ENCODE measurements at places on chromosomes 6 and 20.

- no peak for DNase-seq
Measured at GRCh38 chr6:170032706-170033309, 258.1 kb downstream of the DLL1 start.

DNA sequence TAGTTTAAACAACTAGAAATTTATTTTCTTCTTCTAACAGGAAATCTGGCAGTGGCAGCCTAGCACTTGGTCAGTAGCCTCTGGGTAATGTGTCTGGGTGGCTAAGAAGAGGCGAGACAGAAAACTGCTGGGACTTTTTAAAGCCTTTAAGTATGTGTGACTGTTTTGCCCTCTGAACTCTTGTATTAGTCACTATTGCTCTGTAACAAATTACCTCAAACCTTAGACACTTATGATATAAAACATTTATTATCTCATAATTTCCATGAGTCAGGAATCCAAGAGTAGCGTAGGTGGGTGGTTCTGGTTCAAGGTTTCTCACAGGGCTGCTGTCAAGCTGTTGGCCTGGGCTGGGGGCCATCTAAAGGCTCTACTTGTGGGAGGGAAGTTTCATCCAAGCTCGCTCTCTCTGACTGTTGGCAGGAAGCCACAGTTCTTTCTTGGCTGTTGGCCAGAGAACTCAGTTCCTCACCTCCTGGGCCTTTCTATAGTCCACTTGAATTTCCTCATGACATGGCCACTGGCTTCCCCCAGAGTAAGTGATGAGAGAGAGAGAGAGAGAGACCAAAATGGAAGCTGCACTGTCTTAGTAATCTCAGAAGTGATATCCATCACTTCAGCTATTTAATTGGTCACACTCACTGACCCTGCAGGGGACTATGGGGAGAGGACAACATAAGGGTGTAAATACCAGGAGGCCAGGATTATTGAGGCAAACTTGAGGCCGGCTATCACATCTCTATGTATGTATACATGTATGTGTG lies 17.4 kb upstream of the TBC1D22B start:
- DNase-seq, result peak; percentile 60

DNA sequence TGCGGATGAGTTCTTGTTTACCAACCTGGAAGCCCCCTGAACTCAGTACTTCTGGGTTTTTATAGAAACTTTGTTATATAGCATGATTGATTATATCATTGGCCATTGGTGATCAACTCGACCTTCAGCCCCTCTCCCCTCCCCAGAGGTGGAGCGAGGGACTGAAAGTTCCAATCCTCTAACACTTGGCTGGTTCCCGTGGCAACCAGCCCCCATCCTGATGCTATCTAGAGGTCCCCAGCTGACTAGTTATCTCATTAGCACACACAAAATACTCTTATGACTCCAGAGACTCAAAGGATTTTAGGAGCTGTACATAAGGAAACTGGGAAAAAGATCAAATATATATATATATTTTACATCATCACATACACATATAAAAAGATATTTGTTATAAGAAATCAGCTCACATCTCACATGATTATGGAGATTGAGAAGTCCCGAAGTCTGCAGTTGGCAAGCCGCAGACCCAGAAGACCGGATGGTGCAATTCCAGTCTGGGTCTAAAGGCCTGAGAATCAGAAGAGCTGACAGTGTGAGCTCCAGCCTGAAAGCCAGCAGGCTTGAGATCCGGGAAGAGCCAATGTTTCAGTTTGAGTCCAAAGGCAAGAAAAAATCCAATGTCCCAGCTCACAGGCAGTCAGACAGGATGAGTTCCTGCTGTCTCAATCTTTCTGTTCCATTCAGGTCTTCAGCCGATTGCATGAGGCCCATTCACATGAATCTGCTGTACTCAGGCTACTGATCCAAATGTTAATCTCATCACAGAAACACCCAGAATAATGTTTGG lies 179.3 kb upstream of the DTNBP1 start:
- no peak for DNase-seq

DNA sequence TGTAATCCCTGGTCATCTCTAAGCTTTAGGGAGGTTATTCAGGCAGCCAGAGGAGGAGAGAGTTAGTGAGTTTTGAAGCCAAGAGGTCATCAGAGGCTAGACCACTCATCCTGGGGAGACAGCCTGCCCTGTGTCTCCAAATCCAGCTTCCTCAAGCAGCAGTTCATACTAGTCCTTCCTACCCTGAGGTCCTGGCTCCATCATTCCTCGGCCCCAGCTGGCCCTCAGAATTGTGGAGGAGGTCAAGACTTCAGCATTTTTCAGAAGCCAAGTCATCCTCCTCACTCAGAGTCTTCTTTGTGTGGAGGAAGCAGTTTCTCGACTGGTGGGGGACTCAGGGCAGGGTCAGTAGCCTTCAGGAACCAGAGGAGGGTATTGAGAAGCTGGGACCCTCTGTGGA lies 12.4 kb upstream of the KIAA1755 start:
- no peak for DNase-seq

GRCh38 chr6:130996635-130997034 lies 66.4 kb downstream of the EPB41L2 start:
- DNase-seq, result no peak

DNA sequence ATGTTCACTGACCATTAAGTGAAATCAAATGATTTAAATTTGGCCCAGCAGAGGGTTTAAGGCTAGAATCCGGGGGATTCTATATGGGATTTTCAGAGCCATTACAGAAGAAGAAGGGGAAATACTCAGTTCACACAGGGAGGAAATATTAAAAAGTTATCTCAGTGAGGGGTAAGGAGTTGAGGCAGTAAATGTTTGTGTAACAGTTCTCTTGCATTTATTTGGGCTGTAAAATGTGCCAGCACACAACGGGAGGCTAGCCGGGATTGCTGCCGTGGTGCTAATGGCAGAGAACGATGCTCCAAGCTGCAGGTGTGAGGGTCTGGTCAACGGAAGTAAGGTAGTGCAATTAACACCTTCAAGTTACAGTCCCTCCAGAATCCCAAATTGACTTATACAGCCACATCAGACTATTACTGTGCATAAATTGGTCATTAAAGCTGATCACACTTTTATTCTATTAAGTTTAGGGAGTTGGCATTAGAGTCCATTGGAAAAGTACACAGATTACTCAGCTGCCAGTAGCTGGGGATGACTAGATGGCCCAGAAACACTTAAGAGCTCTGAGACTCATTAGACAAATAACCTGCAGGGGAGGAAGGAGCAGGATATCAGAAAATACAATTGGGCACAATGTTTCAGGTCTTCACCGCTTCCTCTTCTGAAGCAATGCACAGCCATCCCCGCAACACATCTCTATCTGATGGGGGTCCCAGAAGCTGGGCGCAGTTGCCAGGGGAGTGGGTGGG lies 31.3 kb downstream of the PPP1R3G start:
- DNase-seq, result no peak

DNA sequence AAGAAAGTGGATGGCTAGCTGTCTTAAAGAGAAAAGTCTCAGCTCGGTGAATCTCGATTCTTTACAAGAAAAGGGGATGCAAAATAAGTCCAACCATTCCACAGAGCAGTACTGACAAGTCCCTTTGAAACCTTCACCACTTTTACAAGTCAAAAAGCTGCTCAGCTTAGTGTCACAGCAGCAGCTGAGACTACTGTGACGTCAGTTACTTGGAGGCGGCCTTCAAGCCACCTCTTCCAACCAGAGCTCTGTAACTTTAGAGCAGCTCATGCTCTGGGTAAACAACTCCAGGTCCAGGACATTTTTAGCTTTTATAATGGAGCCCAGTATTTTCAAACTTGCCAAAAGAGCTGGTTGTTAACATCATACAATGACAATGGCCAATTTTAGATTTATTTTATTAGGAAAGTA lies at the start of gene KIAA0408:
TSS of gene KIAA0408 (minus strand) at position 159 of the 411 bp plus-strand sequence. CDS start 5,408 bp downstream, outside the sequence.
- DNase-seq, result no peak

DNA sequence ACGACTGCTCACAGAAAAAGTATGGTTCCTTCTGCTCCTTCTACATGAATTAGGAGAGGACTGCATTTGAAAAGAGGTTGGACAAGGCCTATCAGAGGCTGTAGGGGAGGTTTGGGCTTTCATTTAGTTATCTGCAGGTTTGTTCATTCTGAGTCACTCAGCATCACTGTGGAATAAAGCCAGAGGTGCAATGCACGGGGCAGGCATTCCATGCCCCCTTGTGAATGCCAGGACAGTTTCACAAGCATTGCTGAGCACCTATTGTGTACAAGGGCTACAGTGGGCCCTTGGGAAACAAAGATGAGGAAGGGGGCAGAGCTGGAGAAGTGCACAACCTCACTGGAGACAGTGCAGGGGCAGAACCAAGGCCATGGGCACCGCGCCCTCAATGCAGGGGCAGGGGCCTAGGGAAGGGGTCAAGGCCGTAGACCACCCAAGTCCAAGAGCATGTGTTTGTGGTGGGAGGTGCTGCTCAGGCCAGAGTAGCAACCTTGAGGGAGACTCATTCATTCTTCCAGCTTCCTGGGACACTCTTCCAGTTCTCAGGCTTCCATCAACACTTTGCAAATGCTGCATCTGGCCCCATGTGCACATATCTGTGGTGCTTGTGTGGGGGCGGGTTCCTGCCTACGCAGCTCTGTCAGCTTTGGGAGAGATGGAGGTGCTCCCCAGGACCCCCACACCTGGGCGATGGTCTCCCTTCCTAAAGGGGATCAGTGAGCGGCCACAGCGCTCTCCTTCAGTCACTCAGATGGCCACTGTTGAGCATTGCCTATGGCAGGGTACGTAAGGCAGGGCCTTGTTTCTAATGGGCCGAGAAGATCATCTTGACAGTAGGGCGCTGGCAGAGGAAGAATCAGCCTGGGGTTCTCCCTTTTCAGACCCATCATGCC lies 204.5 kb downstream of the SYNDIG1 start:
- no peak for DNase-seq

GRCh38 chr6:11012295-11012754 lies 31.8 kb downstream of the ELOVL2 start:
- no peak for DNase-seq

GRCh38 chr6:118649918-118650581 lies 1.3 kb downstream of the CEP85L start:
- DNase-seq, result no peak

- DNase-seq, result no peak
Measured at GRCh38 chr6:69994251-69994650, 127.9 kb downstream of the COL19A1 start.

DNA sequence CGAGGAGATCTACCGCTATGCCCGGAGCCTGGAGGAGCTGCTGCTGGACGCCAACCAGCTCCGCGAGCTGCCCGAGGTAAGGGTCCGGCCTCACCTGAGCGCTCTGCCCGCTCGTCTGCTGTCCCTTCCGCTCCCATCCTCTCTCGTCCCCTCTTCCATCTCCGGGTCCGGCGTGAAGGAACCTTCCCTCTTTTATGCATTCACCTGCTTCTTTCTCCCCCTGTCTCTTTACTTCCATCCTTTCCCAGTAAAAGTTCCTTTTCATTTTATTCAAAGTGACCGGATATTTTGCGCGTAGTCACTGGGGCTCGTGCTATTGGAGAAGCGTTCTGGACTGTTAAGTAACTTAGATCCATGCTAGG lies 516 bp downstream of the LRRC1 start:
- DNase-seq, result peak; percentile 22

DNA sequence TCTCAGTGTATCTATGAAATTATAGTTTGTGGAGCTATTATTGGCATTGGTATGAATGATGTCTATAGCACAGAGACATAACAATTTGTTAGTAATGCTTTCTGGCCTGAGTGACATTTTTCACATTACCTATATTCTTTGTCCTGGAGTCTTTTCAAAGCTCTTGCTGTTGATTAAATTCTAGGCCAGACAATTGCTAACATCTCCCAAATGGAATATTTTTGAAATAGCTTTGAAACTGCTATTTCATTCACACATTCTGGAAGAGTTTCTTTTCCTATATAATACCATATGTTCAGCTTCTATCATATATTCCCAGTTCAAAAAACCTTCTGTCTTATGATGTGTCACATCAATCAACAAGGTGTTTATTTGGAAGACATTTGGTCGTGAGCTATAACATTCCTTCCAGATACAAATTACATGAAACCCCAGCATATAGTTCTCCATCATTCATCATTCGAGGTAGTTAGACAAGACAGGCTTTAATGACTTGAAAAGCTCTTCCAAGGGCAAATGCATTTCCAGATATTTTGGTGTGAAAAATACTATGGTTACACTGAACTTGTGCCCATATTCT lies 452.8 kb downstream of the KHDRBS2 start:
- no peak for DNase-seq

DNA sequence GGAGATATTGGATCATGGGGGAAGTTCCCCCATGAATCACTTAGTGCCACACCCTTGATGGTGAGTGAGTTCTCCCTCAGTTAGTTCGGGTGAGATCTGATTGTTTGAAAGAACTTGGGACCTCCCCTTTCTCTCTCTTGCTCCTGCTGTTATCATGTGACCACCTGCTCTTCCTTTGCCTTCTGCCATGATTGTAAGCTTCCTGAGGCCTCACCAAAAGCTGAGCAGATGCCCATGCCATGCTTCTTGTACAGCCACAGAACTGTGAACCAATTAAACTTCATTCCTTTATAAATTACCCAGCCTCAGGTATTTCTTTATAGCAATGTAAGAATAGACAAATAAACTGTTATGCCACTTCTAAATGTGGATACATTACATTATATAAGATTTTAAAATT lies 686.7 kb upstream of the MARCKS start:
- no peak for DNase-seq

- no peak for DNase-seq
Measured at GRCh38 chr6:35094183-35094582, 47.0 kb downstream of the TCP11 start.

DNA sequence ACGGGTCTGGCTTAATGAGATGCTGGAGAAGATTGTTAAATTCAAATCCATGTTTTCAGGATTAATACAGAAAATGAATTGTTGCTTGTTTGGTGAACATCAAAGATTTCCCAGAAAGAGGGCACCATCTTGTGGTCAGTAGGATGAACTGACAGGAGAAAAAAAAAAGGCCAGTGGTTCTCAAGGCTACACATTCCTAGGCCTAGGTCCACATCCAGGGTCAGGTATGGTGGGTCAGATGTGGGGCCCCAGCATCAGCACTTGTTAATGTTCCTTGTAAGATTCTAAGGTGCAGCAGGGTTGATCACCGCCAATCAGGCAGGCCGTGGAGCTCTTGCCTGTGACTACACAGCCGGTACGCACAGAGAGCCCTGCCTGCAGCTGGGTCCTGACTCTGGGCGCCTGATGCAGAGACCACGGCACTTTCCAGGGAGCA lies 34.0 kb upstream of the FOXO3 start:
- peak; percentile 38 for DNase-seq

GRCh38 chr6:33751771-33752645 lies 5.3 kb upstream of the IP6K3 start:
- DNase-seq, result no peak

DNA sequence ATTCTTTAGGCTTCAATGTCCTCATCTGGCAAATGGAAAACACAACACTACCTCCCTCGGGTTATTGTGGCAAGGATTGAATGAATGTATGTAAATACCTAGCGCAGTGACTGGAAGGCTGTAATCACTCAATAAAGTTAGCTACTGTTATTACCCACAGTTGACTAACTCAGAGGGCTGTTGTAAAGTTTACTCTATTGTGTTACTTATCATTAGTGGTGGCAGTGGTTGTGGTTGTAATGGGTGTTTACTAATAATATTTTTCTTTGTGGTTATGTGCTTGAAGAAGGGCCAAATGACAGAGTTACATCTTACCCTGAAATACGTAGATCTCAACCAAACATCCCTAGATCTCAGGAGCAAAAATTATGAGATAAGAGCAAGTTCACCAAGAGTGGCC lies 42.0 kb upstream of the PXDC1 start:
- DNase-seq, result no peak

GRCh38 chr6:147564556-147564955 lies 56.1 kb downstream of the SAMD5 start:
- no peak for DNase-seq

Data from GM13977 (cell line).